Hematopoietic multipotent progenitor cell treated with erythropoietin and hydrocortisone succinate and interleukin-3 and kit ligand, for 4 days (in vitro differentiated cells): ENCODE measurements at places on chromosomes 2 and 18.

GRCh38 chr18:61133783-61134182 is 199.4 kb upstream of the CDH20 start:
- DNase-seq, result no peak

- DNase-seq, result no peak
These were observed 1.3 kb upstream of the SP3 start for GRCh38 chr2:173966274-173967098.

GRCh38 chr2:50097148-50097547 is 934.8 kb downstream of the NRXN1 start:
- no peak for DNase-seq

GRCh38 chr18:13900633-13901032 is 14.7 kb downstream of the MC2R start:
- DNase-seq, result no peak

DNA sequence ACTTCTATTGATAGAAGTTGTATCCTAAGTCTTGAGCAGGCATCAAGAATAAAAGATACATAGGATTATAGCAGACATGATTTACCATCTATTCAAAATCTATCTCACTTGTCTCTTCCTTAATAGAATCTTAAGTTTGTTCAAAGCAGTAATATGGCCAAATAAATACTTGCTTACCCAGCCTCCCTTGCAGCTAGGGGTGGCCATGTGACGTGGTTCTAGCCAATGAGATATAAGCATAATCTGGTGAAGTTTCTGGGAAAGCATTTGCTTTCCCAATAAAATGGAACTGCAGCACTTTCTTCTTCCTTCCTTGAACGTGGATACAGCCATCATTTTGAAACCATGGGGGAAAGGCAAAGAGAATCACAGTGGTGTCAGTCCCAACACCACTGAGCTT is 33.7 kb upstream of the SLC1A4 start:
- no peak for DNase-seq

GRCh38 chr2:11254100-11254536 is 90.3 kb downstream of the ROCK2 start:
- DNase-seq, result no peak

DNA sequence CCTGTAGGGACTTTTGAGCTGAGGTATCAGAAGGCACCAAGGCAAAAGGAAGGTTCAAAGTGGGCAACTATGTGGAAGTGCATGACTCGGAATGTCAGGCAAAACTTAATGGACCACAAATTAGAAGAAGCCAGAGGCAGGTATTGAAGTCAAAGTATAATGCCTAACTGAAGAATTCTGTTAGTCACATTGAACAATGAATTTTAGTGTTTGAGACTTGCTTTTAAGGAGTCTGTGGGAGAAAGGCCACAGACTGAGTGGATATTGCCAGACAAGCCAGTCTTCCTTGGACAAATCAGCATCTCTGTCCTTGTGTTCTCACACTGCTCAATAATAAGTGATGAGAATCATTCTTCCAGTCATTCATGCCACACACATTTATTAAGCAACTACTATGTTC is 498.9 kb downstream of the STK39 start:
- DNase-seq, result no peak

DNA sequence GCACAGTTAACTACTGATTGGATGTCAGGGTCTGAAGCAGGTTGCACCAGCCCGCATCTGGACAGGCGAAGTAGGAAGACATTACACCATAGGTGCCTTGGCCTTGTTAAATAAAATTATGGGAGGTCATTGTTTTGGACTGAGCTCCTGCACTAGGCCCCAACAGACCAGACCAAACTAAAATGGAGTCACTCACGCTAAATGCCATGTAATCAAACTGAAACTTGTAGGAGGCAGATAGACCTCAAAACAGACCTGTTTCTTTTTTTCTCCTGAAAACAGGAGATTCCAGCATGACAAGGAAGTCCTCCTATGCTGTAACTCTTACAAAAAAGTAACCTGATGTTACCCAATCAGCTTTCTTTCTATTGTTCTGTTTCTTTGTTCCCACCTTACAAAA is 15.5 kb upstream of the NFU1 start:
- DNase-seq, result no peak

DNA sequence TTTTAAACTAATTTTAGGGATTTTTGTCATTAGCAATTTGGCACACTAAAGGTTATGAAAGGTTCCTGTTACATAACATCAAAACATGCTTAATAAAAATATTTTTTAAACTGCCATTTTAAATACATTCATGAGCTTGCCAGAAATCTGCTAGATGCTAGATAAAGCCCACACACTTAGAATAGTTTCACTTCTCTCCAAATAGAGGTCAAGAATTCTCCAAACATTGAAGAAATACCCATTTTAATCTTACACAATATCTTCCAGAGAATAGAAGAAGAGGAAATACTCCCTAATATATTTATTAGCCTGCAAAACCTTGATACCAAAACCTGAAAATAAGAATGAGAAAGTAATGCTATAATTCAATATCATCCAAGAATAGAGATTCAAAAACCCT is 247.5 kb downstream of the PTH2R start:
- no peak for DNase-seq

DNA sequence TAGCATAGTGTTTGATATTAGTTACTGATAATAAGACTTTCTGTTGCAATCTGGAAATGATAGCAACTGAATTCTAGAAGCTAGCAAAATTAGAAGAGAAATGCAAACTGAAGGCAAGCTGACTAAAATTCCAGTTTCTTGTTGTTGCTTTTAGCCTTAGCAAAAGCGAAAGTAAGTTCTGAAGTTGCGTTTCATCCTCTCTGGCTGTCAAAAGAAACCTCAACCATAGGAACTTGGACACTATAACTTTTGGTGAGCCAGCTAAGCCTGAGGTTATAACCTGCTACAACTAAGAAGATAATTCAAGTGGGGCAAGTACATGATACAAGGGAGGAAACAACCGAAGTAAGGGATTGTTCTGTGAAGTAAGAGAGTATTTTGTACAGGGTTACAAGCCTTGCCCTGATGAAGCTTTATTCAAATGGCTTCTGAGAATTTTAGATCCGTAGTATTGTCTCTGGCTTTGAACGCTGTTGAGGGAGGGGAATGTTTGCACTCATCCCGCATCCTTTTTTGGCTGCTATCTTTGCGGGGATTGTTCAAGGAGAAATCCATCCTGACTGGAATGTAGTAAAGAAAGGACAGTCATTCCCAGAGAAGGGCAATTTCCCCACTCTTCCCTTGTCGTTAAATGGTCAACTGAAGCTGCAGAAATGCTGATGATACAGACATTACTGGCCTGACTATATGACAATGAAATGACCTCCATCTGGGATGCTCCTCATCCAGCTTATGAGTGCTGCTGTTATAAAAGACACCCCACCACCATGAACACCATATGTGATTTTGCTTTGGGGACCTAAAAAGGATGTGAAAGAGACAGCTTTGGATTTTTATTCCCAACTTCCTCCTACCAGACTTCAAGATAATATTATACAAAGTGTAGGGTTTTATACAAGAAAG is 7.0 kb upstream of the TMX3 start:
- DNase-seq, result peak; percentile 46

DNA sequence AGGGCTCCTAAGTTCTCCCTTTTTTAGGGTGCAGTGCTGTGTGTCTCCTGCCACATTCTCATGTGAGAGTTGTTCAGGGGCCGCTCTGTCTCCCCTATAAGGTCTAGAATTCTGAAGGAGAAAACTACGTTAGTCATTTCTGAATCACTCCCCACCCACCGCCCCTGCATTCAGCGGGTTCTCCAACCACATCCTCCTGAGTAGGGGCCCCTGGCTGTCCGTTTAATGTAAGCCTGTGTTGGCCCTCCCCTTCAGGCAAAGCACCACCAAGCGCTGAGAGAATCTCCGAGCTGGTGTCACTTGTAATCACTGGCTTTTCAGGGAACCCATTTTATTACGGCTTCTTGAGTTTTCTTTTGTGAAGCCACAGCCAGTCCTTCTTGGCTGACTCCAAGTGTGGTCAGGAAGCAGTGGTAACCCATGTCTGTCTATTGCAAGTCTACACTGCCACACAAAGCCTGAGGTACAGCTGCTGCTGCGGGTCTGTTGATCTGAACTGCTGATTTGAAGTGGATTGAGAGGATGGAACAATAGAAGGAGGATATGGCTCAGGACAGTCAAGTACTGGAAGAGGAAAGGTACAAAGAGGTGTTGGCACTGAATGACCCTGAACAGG is 16.9 kb downstream of the LCT start:
- peak; percentile 82 for DNase-seq

DNA sequence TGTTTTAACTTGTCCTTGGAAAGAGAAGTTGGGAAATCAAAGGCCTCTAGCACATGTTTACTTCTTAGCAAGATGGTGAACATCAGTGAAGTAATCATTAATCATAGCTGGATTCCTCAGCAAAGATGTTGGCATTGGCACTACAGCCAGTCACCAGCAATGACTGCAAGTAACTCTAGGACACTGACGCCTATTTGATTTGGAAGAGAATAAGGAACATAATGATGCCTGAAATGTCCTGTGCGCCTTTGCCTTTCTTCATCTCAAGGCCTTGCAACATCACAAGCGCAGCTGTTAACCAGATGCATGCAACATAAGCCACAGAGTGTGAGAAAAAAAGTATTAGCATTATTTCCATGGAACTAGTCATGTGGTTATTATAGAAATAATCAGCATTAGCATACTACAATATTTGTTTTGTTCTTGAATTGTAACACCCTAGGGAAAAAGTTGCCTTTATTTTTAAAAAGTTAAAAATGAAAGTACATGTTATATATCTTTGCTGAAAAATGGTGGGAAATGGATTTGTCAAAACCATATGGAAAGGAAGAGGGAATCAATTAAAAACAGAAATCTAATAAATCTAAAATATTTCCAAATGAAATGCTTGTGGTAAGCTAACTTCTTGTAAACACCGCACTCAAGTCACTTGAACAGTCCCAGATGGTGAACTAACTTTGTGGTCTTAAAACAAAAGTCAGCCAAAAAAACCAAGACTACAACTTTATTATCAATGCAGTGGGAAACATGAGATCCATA is 55.6 kb downstream of the THADA start:
- DNase-seq, result peak; percentile 77
